GOT3 (cell line): ENCODE measurements at places on chromosomes 16 and 17.
A peak's percentile ranks its signal among the peaks of the same experiment; 100 is the strongest.

DNA sequence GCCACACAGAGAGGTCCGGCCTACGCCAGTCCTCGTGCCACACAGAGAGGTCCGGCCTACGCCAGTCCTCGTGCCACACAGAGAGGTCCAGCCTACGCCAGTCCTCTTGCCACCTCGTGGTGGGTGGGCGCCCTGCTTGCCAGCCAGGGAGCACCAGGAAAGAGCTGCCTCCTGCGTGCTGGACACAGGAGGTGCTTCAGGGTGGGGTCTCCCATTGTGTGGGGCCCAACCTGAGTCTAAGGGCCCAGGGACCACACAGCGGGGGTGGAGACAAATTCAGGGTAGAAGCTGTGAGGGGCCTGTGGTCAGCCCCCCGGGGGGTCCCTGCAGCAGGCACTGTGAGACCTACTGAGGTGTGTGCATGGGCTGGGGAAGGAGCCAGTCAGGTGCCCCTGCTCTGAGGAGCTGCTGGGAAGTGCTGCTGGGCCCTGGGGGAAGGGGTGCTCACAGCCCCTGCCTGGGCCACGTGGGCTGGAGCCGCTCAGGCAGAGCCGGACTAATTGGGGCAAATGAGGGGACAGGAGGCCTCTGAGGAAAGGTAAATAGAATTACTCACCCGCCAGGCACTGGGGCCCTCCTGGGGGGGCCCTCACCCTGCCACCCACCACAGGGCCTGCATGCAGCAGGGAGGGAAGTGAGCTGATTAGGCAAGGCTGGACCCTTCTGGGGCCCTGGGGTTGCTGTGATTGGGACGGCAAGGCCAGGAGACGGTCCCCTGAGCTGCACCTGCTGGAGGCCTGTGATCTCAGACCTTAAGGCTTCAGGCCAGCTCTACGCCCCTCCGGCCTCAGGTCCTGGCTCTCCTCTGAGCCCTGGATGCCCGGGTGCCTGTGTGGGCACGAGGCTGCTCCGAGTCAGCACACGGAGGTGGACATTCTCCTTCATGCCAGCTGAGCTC lies 11.0 kb downstream of the GCGR start:
- no peak for DNase-seq

DNA sequence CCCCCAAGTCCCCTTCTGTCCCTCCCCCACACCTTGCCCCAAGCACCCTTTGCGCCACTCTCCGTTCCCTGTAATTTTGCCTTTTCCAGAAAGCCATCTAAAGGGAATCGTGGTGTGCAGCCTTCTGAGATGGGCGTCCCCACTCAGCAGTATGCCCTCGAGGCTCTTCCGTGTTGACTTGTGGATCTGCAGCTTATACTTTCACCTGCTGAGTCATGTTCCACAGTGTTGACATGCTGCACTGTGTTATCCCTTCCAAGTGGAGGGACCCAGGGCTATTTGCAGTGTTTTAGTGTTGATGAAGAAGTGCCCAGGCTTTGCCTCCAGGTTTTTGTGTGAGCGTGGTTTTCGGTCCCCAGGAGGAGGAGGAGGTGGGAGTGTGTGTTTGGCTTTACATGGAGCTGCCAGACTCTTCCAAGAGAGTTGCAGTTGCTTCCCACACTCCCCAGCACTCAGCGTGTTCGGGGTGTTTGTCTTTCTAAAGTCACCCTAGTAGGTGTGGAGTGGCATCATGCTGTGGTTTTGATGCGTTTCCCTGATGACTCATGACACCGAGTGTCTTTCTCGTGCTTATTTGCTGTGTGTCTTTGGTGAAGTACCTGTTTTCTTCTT lies 32.1 kb upstream of the JPT2 start:
- no peak for DNase-seq

DNA sequence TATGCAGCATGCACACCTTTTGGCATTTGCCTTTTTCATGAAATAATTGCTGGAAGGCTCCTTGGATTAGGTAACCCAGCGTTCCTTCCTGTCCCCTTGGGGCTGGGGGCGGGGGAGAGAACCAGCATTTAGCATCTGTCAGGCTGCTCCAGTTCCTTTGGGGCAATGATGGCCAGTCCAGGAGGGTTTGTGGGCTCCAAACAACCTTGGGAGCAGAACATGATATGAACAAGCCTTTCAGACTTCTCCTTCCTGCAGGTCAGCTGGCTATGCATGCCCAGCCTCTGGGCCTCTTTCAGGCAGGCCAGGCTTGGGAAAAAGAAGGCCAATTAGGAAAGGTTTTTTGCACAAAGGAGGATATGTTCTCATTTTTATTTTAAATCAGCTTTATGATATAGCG lies 1.1 kb upstream of the SMTNL2 start:
- DNase-seq = no peak

GRCh38 chr16:30185683-30186421 lies 2.5 kb downstream of the CORO1A start:
- no peak for DNase-seq

- no peak for DNase-seq
These were observed 8.4 kb downstream of the HBQ1 start for GRCh38 chr16:188674-189073.

DNA sequence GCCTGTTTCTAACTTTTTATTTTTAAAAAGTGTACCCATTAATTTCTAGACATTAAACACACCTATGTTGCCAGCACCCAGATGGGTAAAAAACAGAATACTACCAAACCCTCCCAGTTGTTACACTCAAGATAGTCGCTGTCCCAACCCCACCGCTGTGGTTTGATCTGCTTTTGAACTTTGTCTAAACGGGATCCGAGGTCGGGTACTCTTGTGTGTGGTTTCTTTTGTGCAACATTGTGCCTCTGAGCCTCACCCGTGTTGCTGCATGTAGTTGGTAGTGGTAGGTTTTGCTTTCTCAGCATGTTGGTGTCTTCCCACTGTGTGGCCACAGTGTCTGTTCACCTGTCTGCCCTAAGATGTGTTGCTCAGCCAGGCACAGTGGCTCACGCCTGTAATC lies 4.3 kb downstream of the KLHL36 start:
- no peak for DNase-seq

GRCh38 chr16:68046106-68046505 lies 23.0 kb downstream of the DUS2 start:
- DNase-seq = no peak

DNA sequence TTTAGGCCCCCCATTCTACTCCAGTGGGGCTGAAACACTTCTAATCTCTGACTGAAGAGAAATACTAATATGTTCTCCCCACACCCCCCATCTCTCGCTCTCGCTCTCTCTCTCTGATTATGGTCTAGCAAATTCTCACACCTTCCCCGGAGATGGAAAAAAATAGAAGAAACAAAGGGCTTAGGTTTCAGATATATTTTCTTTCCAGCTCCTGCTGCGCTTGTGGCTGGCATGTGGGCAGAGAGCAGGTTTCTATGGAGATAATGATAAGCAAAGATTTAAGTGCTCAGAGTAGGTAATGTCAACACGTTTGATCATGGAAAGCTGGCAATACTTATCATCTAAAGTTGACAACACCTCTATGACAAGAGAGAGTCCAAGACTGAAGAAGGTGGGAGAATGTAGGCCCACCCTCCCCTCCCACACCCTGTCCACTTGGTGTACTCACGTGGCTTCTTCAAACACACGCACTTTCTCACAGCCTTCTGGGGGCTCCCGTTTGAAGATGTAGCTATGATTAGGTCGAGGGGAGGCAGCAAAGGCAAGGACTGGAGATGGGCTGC lies 8.0 kb upstream of the SLC35B1 start:
- DNase-seq = no peak

GRCh38 chr17:34389126-34389750 lies 26.2 kb upstream of the CCL1 start:
- no peak for DNase-seq

DNA sequence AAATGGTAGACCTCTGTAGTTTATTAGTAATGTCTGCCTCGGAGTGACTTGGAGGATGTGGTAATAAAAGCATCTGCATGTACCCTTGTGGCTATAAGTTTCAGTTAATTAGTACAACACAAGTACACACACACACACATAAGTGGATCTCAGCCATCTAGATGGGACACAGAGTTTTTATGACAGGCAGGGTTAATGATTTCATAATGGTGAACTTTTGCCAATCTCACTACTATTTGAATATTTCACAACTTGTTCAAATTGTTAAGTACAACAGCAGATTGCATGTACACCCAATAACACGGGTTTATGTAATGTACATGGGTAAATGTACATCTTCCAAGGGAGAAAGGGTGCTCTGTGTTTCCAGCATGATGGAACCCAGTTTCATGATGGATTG lies 511.3 kb upstream of the HSBP1 start:
- DNase-seq = no peak

- DNase-seq = no peak
These were observed 22.8 kb downstream of the SLC43A2 start for GRCh38 chr17:1605681-1606351.

DNA sequence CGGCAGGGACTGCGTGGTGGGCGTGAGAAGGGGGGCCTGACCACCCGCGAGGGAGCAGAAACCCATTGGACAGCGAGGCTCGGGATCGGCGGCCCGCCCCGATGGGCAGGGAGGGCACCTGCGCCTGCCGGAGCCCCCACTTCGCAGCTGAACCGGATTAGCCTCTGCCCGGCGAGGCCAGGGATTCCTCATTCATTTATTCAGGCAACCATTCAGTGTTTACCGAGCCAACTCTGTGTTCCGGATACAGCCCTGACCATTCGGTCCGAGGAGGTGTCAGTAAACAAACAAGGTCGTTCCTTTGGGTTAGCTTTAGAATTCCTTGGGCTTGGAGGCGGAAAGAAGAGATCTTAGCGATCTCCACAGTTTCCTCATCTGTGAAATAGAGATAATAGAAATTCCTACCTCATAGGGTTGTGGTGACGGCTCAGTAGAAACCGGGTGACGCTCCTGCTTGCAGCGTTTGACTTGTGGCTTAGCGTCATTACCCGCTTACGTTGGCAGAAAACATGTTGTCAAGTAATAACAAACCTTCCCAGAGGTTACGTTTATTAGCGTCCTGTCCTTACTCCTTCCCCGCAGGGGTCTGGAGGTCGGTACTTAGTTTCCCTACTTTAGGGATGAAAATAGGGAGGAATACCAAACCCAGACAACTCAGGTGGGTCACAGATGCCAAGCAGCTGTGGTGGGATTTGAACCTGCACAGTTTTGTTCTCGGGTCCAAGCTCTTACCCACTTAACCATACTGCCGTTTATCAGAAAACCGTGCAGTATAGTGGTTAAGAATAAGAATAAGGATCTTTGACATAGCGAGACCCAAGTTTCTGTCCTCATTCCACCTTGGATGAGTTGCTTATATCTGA lies 893 bp downstream of the POLR3E start:
- DNase-seq = peak; percentile 55

DNA sequence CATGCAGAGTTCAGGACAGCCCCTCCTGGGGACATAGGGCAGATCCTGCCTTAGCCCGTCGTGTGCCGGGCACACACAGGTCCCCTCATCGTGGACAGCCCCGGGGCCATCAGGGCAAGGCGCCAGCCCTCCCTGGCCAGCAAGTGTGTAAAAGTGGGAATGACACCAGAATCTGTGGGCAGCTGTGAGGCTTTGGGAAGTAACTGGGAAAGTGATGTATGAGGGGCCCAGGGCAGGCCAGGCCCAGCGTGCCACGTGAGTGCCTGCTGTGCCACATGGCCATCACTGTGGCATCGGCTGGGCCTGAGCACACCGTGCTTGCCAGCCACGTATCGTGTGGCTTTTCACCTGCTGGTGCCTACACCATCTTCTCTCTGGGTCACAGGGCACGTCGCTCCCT lies 26.6 kb downstream of the ACSF3 start:
- DNase-seq = no peak

- DNase-seq = no peak
These were observed 14.3 kb downstream of the KPNB1 start for GRCh38 chr17:47663912-47664623.
